ENCODE measurements at places on chromosomes 11 and 22.

DNA sequence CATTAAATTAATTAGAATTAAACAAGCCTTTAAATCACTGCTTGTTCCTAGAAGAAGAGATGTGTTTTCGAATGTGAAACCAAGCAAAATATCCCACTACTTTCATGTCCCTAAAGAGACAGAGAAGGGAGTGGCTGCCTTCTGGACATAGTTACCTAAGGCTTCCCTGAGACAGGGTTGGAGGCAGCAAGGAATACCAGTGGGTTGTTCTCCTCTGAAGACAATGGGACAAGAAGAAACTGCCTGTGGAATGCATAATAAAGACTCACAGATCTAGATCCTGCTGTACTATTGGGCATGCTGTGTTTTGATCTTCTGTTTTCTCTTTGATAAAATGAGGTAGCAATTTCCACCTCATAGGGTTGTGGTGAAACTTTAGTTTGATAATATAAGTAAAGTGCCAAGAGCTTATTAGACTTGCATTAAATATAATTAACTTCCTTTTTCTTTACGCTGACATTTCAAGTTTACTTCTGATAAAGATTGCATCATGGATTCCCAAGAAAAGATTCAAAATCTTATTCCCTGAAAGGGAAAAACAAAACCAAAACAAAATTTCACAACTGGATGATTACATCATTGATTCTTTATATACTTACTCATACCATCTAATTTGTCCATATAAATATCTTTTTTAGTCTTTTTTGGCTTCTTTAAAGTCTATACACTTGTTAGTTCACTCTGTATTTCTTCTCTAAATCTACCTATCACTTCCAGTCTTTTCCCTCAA lies 621.3 kb downstream of the ETS1 start:
- no peak for DNase-seq

GRCh38 chr11:86443415-86443814 lies 68.7 kb downstream of the CCDC81 start:
- DNase-seq: no peak

- DNase-seq: no peak
Measured at GRCh38 chr22:31826443-31826842, 72.6 kb downstream of the DEPDC5 start.

- DNase-seq: no peak
Measured at GRCh38 chr22:36081023-36081431, 52.4 kb upstream of the RBFOX2 start.

DNA sequence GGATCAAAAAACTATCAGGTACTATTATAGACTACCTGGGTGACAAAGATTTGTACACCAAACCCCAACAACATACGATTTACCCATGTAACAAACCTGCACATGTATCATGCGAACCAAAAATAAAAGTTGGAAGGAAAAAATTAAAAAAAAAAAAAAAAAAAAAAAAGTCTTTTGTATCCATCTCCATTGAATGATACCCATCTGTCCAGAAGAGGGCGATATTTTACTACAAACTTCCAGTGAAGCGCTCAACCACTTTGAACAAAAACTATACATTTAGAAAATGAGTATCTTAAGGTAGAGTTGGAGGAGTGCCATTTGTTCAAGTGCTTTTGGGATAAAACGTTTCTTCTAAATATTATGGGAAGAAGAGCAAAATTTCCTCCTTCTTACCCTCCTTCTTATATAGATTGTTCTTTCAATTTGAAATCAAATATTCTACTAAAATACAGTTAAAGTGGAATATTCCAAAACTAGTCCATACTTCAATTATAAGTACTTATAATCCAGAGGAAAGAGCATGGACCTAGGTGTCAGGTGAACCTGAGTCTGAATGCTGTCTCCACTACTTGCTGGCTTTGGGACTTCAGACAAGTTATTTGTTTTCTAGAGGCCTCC lies 23.3 kb downstream of the ARL14EP start:
- peak; percentile 56 for DNase-seq

DNA sequence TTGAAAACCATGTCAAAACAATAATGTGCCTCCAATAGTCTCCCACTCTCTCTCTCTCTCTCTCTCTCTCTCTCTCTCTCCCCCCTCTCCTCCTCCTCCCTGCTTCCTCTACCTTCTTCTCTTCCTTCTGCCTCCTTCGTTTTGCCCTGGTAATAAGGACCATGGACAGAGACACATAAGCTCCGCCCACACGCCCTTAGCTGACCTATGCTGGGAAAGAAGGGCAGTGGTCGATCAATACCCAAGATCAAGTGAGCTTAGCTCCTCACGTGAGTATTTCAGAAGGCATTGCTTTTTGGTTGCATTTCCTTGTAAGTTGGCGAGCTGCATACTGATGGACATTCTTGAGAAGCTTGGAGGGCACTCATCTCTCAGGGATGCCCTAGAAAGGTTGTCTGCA lies 194.8 kb downstream of the MIAT start:
- DNase-seq: no peak

GRCh38 chr11:131895865-131896264 lies 525.5 kb downstream of the NTM start:
- no peak for DNase-seq

DNA sequence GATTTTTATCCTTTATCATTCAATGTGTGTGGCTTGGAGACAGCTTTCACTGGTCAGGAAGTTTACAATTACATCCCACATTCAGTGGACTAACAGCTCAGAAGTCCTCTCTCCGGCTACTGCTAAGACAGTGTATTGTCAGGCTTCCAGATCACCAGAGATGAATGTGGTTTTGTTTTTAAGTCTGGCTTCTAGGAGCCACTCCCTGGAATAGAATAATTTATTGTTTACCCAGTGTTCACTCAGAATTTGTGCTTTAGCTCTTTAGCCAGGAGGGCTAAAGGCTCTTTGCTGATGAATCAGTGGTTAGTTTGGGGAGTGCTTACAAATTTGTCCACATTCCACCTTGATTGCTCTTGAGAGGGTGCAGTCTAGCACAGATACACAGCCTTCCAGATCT lies 26.5 kb downstream of the TRIM77 start:
- no peak for DNase-seq

- no peak for DNase-seq
Measured at GRCh38 chr11:8339592-8340022, 75.9 kb upstream of the LMO1 start.

DNA sequence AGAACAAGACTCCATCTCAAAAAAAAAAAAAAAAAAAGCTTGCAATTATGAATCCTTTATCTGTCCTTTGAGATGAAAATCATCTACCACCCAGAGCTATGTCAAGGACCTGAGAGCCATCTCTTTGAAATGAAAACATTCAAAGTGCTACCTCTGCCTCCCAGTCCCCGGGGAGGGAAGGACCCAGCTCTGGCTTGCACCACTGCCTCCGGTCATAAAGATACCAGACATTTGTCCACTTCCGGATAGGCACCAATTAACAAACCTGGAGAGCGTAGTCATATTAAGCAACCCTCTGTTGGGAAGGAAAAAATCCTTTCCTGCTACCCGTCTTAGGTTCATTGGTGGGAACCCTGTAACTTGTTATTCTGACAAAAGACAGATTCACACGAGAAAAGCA lies 98.6 kb downstream of the ARHGAP8 start:
- no peak for DNase-seq

GRCh38 chr11:12429155-12429554 lies 51.8 kb downstream of the PARVA start:
- no peak for DNase-seq

DNA sequence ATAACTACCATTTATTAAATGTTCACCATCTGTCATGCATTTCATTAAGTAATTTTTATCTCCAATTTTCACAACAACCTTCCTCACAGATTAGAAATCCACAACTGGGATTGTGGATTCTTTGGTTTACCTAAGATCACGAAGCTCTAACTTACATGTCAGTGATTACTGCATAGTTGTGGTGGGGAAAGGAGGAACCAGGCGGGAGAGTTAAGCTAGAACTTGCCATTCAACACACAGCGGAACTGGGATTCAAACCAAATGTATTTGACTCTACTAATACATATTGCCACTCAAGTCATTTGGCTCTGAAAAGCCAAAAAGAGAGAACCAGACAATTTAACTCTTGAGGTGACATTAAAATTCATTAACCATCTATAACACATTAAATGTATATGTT lies 10.4 kb upstream of the LAYN start:
- no peak for DNase-seq

DNA sequence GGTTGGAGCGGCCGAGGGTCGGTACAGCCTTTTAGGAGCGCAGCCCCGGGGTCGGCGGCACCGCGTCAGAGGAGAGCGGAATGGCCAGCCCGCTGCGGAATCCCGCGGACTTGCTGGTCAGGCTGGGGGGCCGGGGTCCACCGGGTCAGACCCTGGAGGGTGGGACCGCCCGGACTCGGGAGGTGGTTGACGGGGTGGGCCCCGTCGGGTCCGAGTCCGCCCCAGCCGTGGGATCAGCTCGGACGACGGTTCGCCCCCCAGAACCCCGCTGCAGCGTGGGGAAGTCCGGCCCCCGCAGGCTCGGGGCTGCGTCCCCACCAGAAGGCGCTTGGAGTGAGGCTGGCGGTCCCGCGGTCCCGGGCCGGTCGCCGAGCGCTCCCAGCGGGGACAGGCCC lies 301 bp upstream of the ADM2 start:
- DNase-seq: no peak

DNA sequence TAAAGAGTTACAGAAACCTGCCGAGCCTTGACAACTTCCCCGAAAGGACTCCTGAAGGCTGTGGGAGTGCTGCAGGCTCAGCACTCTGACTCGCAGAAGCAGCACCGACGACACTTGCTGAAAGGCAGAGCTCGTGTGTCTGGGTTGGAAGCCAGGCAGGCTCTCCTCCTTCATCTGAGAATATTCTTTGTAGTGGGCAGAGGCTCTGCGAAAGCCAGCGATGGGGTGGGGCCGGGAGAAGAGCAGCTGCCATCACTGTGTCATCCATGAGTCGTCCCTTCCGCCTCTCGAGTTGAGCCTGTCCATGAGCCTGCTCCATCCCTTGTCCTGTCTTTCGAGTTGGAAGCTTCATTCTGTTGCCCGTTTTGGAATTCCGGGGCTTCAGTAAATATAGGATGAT lies 11.9 kb downstream of the GLB1L2 start:
- DNase-seq: no peak

GRCh38 chr11:105265845-105266244 lies 126.3 kb upstream of the CARD18 start:
- DNase-seq: no peak

DNA sequence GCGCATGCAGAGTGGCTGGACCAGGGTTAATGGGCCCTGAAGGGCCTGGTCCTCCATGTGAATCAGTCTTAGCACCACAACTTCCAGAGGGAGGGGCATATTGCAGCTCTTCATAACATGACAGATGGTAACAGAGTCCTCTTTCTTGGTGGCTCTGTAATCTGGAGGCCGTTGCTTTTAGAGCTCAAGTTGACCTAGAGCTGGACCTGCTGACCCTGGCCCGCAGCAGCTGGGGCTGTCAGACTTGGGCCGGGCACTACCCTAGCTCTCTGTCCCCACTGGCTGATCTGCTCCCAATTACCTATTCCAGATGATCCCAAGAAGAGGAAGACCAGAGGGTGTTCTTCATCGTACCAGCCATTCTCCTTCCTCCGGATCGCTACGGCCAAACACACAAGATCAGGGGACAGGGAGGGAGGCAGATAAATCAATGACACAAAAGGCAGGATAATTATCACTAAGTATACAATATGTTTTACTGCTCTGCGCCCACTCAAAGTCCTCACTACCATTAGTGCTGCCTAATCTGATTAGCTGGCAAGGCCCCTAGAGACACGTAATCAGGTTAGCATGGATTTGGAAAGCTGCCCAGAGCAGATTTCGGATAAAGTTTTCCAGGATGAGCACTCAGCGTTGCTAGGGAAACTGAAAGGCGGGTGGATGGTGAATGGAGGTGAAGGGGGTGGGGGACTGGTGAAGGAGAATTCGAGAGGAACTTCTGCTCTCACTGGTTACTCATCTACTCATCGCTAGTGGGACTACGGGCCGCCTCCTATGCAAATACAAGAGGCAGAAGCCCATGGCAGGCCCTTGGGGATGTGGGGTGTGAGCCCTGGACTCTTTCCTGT lies 64.5 kb upstream of the PHOX2A start:
- DNase-seq: peak; percentile 99

GRCh38 chr22:24950272-24950902 lies 2.1 kb upstream of the KIAA1671 start:
- peak; percentile 27 for DNase-seq

DNA sequence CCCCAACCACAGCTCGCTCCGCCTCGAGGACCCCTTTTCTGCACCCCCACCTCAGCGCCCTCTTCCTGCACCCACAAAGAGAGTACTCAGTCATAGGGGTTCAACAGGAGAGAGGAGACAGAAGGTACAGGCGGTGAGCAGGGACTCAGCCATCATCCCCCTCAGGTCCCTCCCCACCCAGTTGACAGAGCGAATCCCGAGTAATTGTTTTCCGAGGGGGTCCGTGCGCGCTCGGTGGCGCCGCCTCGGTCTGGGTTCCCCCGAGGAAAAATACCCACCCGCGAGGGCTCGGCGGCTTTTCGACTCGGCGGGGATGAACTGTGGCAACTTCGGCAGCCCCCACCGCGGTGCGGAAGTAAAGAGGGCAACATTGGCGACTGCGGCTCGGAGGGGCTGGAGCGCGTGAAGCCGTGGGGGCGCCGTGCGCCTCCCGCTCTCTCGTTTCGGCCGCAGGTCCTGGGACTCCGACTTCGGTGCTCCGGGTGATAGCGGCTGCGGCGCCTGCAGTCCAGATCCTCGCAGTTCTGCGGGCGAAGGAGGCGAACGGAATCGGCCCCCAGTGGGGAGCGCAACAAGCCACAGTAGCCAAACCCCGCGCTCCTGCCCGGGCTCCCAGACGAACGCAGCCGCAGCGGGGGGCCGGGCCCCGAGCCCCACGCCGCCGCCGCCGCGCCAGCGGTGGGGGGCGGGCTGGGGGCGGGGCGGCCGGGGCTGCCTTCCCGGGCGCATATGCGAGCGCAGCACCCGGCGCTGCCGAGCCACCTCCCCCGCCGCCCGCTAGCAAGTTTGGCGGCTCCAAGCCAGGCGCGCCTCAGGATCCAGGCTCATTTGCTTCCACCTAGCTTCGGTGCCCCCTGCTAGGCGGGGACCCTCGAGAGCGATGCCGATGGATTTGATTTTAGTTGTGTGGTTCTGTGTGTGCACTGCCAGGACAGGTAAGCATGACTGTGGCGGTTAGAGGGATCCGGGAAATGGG lies at the start of gene NELL1:
TSS of gene NELL1 (plus strand) at position 743 of the 976 bp plus-strand sequence.
- DNase-seq: peak; percentile 47

DNA sequence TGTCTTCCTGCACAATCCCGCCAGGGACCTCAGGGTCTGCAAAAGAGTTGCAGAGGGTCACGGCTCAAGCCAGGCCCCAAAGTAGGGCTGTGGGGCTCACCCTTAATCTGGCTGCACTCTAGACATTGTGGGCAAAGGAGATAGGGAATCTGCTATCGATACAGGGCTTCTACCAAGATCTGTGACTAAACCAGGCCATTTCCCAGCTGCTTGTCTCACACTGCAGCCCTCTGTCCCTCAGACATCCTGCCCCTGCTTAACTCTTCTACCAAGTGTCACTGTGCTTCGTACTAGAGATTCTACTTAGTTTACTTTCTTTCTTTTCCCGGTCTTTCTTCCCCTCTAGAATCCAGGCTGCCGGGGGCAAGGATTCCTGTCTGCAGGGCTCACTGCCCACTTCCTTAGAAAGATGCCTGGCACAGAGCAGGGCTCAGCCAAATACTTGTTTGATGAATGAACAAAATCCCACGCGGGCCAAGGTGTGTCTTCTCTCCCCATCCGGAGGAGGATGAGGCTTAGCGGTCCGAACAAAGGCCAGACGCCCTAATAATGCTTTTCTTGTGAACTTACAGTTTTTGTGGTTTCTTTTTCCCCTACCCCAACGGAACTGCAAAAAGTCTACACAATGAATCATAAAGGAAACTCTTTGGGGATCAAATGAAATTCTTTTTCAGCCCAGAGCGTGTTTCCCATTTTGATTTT lies 61.3 kb upstream of the ANO1 start:
- no peak for DNase-seq

- DNase-seq: no peak
Measured at GRCh38 chr11:33315822-33316221, 58.6 kb downstream of the HIPK3 start.

- no peak for DNase-seq
Measured at GRCh38 chr11:78161962-78162371, 22.5 kb upstream of the ALG8 start.
